ENCODE measurements at places on chromosomes 1 and 21. TPM values are rescaled to one million over a fixed set of nuclear protein-coding genes. Genes with fewer than 3 reads are reported as not detected.

DNA sequence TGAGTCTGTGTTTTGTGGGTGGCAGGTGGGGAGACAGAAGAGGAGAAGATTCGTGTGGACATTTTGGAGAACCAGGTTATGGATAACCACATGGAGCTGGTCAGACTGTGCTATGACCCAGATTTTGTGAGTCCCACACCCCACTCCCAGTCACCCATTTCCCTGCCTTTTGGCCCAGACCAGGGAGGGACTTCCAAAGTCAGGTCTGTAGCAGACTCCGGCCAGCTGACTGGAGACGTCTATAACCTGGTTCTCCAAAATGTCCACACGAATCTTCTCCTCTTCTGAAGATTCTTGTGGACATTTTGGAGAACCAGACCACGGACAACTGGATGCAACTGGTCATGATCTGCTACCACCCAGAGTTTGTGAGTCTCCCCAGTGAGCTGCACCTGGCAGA, 1.6 kb downstream of the GSTM5 start:
- no peak for DNase-seq

OVAAL gene
- not detected for total RNA-seq

PHLDA3 gene
- 65.1 TPM for total RNA-seq

- DNase-seq, result peak; percentile 23
These were observed 35.0 kb downstream of the DNAJC6 start for GRCh38 chr1:65344171-65344814.

GRCh38 chr1:72286401-72286800, 4.1 kb upstream of the NEGR1 start:
- DNase-seq, result no peak
